ENCODE measurements at places on chromosomes 12 and 14.

DNA sequence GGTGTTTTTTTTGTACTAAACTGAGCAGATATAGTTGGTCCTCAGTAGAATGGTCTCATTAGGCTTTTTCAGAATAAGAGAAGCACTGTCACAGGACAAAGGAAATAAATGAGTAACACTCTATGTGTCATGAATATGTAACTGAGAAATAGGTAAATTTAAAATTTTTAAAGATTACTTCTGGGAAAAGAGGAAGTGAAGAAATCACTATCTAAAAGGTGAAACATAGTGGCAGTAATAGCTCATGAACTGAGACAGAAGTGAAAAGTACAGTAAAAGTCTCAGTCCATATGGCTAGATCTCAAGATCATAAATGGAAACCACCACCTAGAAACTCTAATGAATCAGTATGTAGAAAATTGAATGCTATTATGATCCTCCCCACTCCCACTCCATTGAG, 89.3 kb upstream of the TTC7B start:
- no peak for DNase-seq

GRCh38 chr12:93622485-93622884, 50.0 kb downstream of the SOCS2 start:
- no peak for DNase-seq

DNA sequence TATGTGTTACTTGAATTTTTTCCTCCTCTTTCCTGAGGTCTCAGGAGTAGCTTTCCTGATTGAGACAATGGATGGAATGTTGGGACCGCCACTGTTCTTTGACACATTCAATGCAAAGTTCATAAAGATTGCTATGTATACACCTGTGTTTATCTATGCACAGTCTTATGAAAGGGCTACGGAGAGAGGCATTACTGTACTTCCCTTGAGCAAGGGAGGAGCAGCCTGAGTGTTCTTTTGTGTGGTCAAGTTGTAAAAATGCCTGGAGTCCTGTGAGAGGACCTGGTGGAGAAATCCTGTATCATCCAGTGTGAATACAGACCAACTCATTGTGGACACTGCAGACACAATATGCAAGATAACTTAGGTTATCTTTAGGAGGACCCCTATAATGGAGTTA, 1.2 kb downstream of the SRGAP1 start:
- DNase-seq, result no peak

DNA sequence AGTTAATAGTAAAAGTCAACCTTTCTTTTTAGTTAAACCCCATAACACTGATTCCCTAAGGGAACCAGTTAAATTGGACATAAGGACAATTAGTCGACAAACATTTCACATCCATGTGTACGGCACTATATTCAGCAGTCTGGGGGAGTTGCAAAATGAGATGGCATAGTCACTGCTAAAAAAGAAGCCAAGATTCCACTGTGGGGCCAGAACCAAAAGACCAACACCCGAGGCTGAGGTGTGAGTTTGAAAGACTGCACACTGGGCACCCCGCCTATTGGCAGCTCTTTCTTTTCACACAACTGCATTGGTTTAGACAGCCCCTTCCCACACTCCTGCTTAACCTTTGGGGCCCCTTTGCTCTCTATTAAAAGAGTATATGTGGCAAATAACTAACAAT, 16.7 kb downstream of the SETD3 start:
- DNase-seq, result no peak

DNA sequence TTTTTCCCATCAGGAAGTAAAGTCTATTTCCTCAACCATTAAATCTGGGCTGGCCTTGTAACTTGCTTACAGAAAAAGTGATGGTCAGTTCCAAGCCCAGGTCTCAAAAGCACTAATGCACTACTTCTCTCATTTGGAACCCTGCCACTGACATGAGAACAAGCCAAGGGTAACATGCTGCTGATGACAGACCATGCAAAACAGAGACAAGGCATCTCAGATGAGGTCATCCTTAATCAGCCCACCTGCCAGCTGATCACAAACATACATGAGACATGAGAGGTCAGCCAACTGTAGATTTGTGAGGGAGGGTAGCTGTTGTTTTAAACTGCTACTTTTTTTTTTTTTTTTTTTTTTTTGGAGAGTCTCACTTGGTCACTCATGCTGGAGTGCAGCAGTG, 16.2 kb downstream of the TWF1 start:
- no peak for DNase-seq

DNA sequence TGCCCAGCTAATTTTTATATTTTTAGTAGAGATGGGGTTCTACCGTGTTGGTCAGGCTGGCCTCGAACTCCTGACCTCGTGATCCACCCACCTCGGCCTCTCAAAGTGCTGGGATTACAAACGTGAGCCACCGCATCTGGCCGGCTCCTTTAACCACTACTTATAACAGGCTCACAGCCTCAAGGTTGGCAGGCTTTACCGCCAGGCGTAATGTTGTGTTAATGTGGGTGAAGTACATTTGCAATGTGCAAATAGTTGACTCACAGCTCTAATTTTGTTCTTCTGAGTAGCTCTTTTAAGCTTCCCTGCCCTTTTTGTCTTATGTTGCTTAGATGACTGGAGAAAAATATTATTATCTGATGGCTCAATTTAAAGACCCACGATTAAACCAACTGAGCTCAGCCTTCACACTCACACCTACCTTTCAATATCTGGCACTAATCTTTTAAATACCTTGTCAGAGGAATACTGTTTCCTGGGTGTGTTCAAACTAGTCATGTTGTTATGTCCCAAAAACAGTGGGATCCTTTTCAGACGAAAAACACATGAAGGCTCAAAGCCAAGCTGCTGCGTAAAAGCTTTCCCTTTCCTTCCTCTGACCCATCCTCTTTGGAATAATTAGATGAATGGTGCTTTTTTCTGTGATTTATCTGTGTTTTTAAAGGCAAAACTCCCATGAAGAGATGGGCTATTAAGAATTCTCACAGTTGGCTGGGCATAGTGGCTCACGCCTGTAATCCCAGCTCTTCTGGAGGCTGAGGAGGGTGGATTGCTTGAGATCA, 57.2 kb upstream of the USP44 start:
- no peak for DNase-seq

GRCh38 chr12:7039403-7039802, 21.1 kb upstream of the C1S start:
- no peak for DNase-seq

DNA sequence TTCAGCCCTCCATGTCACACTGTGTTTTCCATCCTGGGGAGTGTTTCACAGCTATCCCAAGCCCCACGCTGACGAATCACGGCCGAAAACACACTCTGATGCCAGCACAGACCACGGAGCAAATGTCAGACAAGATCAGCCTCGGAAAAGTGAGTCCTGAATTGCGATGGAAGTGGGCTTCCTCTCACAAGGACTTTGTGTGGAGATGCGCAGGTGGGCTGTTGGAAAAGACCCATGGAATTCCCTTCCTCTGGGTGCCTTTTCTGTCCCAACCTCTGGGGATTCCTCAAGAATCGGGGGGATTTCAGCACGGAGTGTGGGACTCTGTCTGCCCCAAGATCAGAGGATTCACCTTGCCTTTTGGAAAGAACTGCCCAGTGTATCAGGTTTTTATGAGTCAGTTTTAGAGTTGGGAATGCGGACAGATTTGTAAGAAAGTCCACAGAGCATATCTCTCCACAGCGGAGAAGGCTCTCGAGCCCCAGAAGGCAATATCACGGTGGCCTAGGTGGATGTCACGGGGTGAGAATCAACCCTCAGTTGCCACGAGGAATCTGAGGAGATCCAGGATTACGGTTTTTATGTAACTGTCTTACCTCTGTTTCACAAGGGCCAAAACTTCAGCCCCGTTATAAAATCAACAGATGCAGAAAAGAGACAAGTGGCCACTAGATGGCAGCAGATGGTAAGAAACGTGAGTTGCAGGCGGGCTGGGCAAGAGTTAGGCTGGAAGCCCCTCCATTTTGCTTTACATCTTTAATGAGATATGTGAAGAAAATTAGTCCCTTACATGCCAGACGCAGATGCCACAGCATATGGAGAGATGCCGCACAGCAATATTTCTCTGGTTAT, 201.9 kb downstream of the DAD1 start:
- no peak for DNase-seq

- no peak for DNase-seq
Observed at GRCh38 chr14:34013721-34014060, 62.8 kb upstream of the EGLN3 start.

GRCh38 chr14:88765130-88765529, 27.6 kb downstream of the EML5 start:
- no peak for DNase-seq

DNA sequence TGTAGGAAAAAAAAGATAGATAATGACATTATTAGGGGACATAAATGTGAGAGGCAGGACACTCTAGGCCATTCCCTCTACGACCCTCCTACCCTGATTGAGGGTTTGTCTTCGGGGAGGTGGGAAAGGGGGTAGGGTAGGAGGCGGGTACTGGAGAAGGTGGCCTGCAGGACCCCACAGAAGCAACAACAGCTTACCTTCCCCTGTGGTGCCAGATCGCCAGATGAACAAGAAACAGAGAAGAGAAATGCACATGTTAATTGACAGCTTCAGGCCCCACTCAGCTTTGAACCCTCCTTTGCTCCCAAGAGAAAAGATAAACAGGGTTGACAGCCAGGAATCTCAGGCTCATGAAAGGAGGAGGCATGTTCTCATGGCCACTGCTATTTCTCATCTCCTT, 4.8 kb downstream of the PHB2 start:
- no peak for DNase-seq

- DNase-seq, result no peak
Observed at GRCh38 chr12:119565404-119565803, 28.2 kb upstream of the TMEM233 start.

DNA sequence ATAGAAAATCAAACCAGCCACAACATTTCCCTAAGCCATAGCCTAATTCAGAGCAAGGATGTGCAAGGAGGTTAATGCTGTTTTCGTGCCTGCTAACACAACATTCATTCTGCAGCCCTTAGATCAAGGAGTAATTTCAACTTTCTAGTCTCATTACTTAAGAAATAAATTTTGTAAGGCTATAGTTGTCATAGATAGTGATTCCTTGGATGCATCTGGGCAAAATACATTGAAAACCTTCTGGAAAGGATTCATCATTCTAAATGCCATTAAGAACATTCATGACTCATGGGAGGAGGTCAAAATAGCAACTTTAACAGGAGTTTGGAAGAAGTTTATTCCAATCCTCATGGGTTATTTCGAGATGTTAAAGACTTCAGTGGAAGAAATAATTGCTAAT, 283.2 kb downstream of the RPAP3 start:
- DNase-seq, result no peak

- no peak for DNase-seq
Observed at GRCh38 chr12:31729705-31730104, 884 bp upstream of the AMN1 start.

DNA sequence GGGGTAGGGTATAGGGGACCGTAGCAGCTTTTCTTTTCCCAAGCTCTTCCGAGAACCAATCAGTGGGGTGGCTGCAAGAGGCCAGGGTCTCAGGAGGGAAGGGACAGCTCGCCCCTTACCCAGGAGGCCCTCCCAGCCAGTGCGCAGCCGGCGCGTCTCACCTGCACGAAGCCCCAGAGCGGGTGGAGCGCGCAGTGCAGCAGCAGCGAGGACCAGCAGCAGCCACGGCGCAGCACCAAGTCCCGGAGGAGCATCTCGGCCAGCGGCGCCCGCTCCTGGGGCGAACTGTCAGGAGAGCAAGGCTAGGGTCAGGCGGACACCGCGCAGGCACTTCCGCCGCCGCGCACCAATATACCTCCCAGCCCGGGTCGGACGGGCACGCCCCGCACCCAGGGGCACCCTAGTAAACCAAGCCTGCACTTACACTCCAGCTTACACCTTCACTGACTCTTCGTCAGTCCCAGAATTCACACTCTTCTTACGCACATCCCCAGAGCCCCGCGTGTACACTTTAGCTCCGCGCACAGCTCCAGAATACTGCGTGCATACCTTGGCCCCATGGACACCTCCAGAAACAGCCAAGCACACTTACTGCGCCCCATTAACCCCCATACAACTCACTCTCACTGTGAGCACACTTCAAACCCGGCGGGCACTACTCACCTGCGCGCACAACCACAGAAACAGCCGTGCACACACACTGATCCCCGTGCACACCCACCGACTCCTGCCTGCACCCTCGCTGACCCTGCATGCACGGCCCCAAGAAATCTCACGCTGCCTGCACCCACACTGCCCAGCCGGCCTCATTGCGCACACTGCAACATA, 606 bp downstream of the PRIMA1 start:
- no peak for DNase-seq

- DNase-seq, result no peak
Observed at GRCh38 chr14:72651714-72652113, 242.2 kb downstream of the DPF3 start.

DNA sequence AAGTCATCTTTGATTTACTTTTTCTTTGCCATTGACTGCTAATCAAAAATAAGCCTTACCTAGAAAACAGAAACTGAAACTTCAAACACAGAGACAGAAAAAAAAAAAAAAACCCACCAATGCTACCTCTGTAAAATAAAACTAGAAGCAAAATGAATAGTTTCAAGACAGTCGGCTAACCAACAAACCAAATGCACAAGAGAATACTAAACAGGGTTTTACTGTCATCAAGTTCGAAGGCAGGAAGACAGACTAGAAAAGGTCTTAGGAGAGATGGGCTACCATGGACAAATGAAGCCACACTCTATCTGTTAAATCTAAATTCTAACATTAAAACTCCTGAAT, 59.5 kb downstream of the SEL1L start:
- no peak for DNase-seq

- no peak for DNase-seq
Observed at GRCh38 chr14:97894552-97894951, 1097.4 kb downstream of the VRK1 start.

GRCh38 chr12:110252716-110253115, 28.3 kb upstream of the ATP2A2 start:
- DNase-seq, result no peak

- DNase-seq, result no peak
Observed at GRCh38 chr12:120006258-120006975, 17.4 kb downstream of the BICDL1 start.

DNA sequence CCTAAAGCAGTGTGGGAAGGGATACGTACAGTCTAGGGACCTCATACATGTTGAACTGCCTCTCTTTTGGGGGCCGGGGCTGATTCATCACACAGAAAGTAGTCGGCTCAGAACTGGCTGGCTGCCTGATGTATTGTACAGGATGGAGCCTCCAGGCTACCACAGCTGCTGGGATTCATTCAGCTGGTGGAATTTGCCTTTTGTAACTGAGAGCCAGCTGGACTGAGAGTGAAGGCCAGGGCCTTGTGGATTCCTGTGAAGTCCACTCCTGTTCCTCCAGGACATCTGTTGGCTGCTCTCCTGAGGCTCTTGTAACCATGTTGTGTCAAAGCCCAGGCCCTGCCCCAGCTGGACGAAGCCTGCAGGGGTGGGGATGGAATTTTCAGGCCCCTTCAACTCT, 116.3 kb upstream of the PRICKLE1 start:
- DNase-seq, result no peak

- DNase-seq, result no peak
Observed at GRCh38 chr12:109821968-109822367, 11.2 kb downstream of the TRPV4 start.

DNA sequence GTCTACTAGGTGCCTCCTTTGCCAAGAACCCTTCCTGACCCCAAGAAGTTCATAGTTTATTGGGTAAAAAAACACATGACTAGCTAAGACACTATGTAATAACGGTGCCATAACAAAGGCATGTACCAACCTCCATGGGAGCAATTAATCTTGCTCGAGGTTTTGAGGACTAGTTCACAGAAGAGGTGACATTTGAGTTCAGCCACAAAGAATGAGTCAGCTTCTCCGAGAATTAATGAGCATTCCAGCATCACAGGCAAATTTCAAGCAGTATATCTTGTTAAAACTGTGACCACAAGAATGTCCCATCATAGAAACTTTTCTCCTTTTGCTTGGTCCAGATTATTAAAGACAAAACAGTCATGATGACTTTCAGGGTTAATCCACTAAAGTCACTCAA, 113.0 kb upstream of the RAP1B start:
- DNase-seq, result no peak

- no peak for DNase-seq
Observed at GRCh38 chr12:41310367-41310766, 122.2 kb downstream of the PDZRN4 start.
